NCI-H2171 treated with DMSO at 0.1 percent for 48 hours (cell line): ENCODE measurements at places on chromosomes 1 and 21.

DNA sequence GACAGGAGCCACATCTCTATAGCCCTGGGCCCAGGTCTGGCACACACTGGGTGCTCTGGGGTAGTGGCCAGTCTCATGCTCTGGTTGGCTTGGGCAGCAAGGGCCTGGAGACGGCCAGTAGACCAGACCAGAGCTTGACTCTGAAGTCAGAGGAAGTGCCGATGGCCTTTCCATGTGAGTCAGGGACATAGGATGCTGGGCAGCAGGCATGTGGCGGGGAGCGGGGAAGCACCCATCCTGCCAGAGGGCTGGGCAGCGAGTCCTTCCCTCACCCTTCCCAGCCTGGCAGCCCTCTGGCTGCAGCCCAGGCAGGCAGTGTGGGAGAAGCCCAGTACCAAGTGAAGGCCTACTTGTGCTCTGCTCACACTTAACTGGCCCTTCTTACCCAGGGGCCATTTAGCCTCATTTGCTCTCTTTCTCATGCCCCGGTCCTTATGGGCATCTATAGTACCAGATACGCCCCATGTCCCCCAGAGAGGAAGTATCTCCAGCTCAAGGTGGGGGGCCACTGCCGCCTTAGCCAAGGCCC, 3.3 kb downstream of the GPR153 start:
- DNase-seq = no peak

GRCh38 chr1:79614106-79614505, 607.6 kb upstream of the ADGRL4 start:
- DNase-seq = no peak

DNA sequence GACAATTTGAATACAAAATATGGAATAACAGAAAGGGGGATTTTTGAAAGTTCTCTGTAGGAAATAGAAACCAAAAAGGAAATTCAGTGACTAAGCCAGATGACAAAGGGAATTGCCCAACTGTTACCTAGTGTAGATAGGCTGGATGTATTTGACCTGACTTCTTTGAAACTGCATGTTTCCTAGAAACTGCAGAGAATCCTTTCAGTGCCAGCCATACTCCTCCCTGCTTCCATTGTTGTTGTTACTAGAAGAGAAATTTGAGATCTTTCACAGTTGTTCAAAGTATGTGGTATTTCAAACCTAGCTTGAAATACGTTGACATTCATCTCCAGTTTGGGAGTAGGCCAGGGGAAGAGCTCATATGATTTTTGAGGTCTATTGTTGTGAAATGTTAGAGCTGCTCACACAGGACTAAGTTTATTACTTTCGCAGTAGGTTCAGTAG, 1.8 kb upstream of the GBP5 start:
- no peak for DNase-seq

DNA sequence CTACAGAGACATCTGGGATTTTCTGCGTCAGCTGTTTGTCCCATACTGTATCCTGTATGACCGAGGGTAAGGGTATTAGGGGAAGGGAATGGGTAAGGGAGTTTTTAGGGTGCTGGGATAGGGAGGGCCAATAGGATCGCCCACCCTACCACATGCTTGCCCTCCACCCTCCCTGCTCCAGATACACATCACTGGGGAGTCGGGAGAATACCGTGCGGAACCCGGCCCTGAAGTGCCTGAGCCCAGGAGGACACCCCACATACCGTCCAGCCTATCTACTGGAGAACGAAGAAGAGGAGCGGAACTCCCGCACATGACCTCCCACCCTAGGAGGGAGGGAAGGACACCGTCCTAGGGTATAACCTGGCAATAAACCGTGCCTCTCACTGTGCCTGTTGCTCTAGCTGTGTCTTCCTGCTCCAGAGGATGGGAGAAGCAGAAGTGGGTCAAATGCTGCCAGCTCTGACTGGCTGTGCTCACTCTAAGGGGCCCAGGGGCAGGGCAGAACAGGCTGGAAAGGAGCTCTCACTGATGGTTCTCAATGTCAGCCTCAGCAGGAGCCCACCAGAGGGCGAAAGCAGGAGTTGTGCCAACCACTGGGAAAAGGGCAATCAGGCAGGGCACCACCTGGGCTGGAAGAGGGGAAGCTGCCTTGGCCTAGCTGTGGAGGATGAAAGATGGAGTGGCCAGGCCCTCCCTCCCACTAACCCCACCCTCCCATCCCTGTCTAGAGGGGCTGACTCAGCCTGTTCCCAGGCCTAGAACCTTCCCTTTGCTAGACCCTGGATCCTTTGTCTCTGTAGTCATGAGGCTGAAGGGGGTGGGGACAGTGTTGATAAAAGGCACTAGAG, 440 bp upstream of the LENEP start:
- peak; percentile 28 for DNase-seq

DNA sequence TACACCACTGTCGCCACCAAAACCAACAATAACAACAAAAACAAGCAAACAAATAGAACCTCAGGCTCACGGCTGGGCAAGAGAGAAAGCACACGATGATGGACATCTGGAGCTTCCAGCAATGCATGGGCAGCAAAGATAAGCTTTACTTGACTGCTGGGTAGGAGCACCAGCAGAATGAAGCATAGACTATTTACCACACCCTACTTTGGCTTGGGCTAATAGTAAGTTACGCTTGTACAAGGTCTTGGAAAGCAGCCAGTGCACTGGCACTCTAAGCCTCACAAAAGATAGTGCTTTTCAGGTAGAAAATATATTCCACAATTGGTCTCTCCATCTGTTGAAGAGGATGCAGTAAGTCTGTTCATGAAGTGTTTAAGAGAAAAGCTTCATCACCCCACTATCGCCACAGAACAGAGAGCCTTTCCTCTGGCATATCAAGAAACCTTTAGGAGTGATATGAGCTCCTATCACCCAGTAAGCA, 13.6 kb downstream of the ADIPOR1 start:
- no peak for DNase-seq
